ENCODE measurements at places on chromosomes 2 and 18. TPM values are rescaled to one million over a fixed set of nuclear protein-coding genes. Genes with fewer than 3 reads are reported as not detected.

Gene EGR4
- 0.31 TPM for total RNA-seq

Gene PFN4
- total RNA-seq = 1.9 TPM

Gene COPS8
- total RNA-seq = 137 TPM

Gene CD8A
- 0.37 TPM for total RNA-seq

Gene ICOS
- not detected for total RNA-seq

Gene MAPK4
- total RNA-seq = 0.09 TPM

Gene XIRP2
- total RNA-seq = not detected

Gene ZNF521
- total RNA-seq = not detected

Gene COL3A1
- 0.27 TPM for total RNA-seq

Gene PRSS56
- total RNA-seq = 0.14 TPM

Gene SCN7A
- 0.01 TPM for total RNA-seq

Gene TXNL4A
- total RNA-seq = 142 TPM

Gene KYNU
- 361 TPM for total RNA-seq

Gene CHMP1B
- total RNA-seq = 46.4 TPM

Gene CCBE1
- 10.4 TPM for total RNA-seq

Gene TUBA4B
- 0.35 TPM for total RNA-seq

Gene NFE2L2
- 67.7 TPM for total RNA-seq

Gene SCN2A
- 0.01 TPM for total RNA-seq

Gene MDH1B
- 1.6 TPM for total RNA-seq

Gene GPC1
- 240 TPM for total RNA-seq

Gene IHH
- 0.22 TPM for total RNA-seq

Gene KDM3A
- total RNA-seq = 29.4 TPM

Gene ERMN
- total RNA-seq = not detected

Gene XDH
- 1.2 TPM for total RNA-seq

Gene SPC25
- 20.3 TPM for total RNA-seq

Gene GRHL1
- total RNA-seq = 1.2 TPM
